Progenitor cell of endocrine pancreas (in vitro differentiated cells): ENCODE measurements at places on chromosomes 12 and 14.

GRCh38 chr12:101855364-101855884 is 22.0 kb upstream of the DRAM1 start:
- no peak for DNase-seq

DNA sequence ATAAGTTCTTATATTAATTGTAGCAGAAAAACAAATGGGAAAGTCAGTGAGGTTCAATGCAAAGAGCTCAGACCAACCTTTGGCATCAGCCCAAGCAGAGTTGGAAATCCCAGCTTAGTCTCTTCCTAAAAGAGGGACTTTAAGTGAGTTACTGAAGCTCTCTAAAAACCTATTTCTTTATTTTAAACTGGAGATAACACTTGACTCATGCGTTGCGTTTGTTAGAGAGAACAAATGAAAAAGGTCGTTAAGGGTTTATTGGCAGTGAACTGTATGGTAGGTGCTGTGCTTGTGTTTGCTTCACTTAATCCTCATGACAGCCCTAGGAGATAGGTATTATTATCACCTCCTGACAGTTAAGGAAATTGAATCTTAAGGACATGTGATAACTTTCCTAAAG is 396.5 kb downstream of the RAD51B start:
- no peak for DNase-seq

GRCh38 chr14:29925736-29926135 is 1.9 kb downstream of the PRKD1 start:
- no peak for DNase-seq

- DNase-seq: no peak
These were observed 40.9 kb upstream of the VASH1 start for GRCh38 chr14:76720382-76720813.

DNA sequence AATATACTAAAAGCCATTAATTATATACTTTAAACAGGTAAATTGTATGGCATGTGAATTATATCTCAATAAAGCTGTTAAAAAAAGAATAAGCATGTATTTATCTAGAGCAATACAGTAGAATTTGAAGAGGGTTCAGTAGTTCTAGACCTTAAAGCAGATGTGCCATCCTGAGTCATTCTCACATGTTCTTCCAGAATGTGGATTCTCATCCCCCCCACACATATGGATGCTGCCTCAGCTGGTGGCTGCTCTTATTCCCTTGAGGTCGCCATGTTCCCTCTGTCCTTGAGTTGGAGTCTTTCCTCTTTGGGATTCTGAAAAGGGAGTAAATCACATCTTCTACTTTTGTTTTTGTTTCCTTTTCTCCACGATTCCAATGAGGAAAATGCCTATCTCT is 321.3 kb downstream of the AEBP2 start:
- no peak for DNase-seq

DNA sequence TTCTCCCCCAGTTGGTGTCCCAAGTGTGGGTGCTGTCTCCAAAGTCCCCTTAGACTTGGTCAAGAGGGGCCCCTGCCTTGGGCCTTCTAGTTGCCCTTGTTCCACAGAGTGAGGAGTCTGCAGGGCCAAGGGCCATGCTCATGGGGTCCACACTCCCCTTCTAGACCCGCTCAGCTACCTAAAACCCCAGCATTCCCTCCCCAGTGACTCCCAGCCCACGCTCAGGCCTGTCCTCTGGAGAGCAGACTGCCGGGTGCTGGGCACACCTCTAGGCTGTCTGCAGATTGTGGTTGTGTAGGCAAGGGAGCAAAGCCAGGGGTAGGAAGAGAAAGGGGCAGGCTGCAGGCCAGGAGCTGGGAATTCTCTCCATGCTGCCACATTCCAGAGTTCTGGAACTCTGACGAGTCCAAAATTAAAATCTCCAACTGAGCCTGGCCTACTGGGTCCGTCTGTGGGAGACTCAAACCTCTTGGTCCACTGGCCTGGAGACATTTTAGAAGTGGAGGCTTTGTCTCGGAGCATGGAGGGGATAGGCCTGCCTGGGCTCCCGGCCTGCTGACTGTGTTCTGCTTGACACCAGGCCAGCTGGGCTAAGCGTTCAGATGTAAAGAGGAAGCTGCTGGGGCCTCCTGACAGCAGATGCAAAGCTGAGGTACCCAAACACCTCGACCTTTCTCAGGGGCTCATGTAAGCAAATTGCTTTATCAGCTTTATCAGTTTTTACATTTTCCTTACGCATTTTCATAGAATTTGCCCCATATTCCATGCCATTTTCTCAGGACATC is 13.7 kb upstream of the KRT5 start:
- DNase-seq: no peak
